Hematopoietic multipotent progenitor cell treated with erythropoietin and hydrocortisone succinate and interleukin-3 and kit ligand, for 8 days (in vitro differentiated cells): ENCODE measurements at places on chromosomes 3 and 15.

DNA sequence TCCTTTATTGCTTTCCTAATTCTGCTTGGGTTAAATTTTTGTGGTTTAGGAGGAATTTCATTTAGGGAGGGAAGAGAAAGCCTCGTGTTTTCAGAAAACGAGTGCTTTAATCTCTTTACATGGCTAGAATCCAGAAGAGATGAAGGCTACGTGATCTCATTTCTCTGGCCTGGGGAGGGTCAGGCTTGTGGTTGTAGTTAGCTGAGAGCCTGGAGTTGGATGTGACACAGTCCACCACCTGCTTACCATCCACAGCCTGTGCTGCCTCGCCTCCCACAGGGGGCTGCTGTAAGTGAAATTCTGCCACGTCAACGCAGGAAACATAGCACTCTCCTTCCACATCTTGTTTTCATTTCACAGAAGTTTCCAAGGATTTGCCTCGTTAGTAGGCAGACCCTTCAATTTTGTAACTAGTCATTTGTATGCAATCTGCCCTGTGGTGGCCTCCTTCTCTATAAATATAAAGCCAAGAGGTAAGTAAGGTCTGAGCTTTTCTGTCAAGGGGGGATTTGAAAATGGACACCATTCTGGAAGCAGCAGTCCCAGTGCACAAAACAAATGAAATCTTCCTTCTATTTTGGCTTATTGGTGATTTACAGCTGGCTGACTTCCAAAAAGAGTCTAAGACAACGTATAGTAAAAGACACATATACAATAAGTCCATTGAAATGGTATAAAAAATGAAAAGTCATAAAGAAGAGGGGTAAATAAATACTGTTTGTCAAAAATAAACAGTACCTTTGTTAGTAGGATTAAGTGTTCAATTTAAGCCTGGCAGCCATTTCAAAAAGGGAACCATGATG, 3.4 kb downstream of the GXYLT2 start:
- no peak for DNase-seq

- DNase-seq: no peak
Measured at GRCh38 chr3:51705276-51706020, 1.4 kb upstream of the GRM2 start.

DNA sequence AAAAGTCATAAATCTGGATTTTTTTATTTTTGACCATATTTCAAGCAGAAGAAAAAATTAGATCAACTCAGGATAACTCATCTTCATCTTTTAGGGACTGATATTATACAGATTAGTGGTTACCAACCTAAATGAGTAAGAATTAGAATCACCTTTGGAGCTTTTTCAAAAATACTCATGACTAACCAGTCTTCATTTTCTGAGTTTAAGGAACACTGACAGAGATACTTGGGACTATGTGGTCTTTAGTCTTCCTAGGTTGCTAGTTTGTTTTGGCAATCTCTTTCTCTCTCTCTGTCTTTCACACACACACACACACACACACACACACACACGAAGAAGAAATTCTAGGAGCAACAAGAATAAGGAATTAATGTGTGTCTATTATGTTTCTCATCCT, 50.1 kb downstream of the TMOD3 start:
- no peak for DNase-seq

GRCh38 chr15:94965593-94965992, 734.2 kb downstream of the MCTP2 start:
- no peak for DNase-seq

DNA sequence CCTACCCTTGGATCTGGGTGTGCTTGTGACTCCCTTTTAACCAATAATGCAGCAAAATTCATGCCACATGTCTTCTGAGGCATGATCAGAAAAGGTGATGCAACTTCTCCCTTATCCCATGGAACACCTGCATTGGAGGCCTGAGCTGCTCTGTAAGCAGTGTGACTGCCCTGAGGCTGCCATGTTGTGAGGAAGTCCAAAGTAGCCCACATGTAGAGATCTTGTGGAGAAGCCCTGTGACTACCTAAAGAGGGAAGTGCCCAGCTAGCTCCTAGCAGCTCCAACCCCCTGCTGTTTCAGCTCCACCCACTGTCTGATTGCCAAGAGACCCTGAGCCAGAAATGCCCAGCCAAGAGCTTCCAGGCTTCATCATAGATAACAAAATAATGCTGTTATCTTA, 6.4 kb upstream of the NR1D2 start:
- peak; percentile 78 for DNase-seq

GRCh38 chr3:101926594-101927105, 77.3 kb downstream of the NFKBIZ start:
- DNase-seq: no peak

GRCh38 chr15:39979606-39980005, 45.7 kb downstream of the EIF2AK4 start:
- DNase-seq: no peak

DNA sequence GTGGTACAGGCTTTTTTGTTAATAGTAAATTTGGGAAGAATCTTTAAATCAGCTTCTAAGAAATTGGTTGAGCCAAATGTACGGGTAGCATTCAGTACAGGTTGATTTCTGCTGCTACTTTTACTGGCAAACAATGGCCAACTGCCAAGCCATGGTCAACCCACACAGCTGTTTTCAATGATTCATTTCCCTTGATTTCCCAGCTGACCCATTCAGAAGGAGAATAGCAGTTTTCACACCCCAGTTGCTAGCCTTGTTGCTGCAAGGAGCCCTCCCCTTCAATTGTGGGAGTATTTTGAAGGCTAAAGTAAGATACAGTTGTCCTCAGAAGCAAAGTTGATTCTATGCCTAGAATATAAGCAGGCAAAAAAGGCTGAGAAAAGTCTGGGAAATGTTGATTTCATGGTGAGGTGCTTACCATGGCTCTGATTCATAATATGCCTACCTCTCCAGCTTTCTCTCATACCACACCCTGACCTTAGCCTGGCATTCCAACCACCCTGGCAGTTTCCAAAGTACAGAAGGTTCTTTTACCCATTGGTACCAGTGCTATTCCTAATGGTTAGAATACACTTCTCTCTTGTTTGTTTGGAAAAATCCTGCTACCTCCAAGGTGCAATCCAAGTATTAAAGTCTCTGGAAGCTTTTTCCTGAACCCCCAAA, 320.3 kb upstream of the TGFBR2 start:
- DNase-seq: peak; percentile 4

- no peak for DNase-seq
Measured at GRCh38 chr3:103453152-103453551, 1018.3 kb downstream of the ZPLD1 start.
